ENCODE measurements at places on chromosomes 1 and 21. TPM values are rescaled to one million over a fixed set of nuclear protein-coding genes. Genes with fewer than 3 reads are reported as not detected.

DNA sequence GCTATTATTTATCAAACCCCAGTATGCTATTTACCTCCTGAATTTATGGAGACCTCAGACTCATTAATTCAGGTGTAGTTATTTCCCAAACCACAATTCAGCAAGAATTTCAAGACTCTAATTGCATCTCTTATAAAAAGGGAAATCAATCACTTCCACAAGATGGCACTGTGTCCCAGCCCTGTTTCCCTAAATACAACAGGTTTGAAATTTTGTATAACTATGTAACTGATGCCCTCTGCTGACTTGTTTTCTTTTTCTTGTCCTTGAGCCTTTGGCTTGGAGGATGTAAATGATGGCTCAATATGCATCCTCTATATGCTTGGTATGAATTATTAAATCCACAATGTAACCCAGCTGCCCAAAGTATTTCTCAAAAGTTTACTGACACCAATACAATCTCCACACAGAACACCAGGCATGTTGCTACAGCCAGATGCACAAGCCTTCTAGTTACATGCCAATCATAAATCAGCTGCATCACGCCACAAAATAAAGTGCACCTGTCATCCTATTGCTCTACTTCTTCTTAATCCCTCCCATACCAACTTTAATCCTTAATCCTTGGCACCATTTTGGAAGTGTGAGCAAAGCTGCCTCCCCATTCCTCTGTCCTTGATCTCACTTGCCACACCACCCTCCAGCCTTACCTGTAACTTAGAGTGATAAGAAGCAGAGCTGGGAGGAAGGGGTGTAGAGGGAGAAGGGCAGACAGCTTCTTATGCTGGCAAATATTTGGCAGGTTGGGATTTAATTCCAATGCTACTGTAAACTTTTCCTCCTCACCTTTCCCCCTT, 9.0 kb downstream of the C1orf105 start:
- no peaks in the 10 kb centered on the region for H3K27me3 ChIP-seq
- peak; percentile 55 for DNase-seq
- no peaks in the 10 kb centered on the region for H3K36me3 ChIP-seq
- no peaks in the 10 kb centered on the region for H3K4me1 ChIP-seq
- H3K4me3 ChIP-seq: no peak overlapping the region
- H3K27ac ChIP-seq: no peak overlapping the region

GRCh38 chr1:93608187-93609109, 73.2 kb downstream of the BCAR3 start:
- H3K27ac ChIP-seq: peak overlapping the region; percentile 85
- H3K36me3 ChIP-seq: no peaks in the 10 kb centered on the region
- H3K4me1 ChIP-seq: peaks cover 55% of the 10 kb centered on the region
- no peaks in the 10 kb centered on the region for H3K27me3 ChIP-seq

DNA sequence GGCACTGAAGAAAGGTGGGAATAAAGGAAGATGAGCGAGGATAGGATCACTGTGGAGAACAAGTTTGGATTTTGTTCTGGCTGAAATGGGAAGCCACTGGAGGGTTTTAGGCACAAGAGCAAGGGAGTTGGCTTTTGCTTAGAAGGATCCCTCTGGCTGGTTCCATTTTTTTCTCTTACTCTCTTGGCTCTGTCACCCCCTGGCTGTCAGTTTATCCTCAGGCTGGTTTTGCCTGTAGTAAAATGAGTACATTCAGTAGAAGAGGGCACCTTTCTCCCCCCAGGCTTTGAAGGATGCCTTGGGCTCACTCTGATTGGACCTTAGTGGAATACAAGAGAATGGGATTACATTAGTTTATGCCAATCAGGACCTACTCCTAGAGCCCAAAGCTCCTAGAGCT, 17.1 kb downstream of the CACHD1 start:
- H3K4me1 ChIP-seq: peaks cover 12% of the 10 kb centered on the region
- H3K27ac ChIP-seq: no peak overlapping the region
- no peaks in the 10 kb centered on the region for H3K36me3 ChIP-seq

- no peaks in the 10 kb centered on the region for H3K27me3 ChIP-seq
- no peaks in the 10 kb centered on the region for H3K4me1 ChIP-seq
- no peak for DNase-seq
- H3K27ac ChIP-seq: no peak overlapping the region
- H3K36me3 ChIP-seq: no peaks in the 10 kb centered on the region
- no peak overlapping the region for H3K4me3 ChIP-seq
These were observed 16.8 kb downstream of the E2F2 start for GRCh38 chr1:23514111-23514679.

DNA sequence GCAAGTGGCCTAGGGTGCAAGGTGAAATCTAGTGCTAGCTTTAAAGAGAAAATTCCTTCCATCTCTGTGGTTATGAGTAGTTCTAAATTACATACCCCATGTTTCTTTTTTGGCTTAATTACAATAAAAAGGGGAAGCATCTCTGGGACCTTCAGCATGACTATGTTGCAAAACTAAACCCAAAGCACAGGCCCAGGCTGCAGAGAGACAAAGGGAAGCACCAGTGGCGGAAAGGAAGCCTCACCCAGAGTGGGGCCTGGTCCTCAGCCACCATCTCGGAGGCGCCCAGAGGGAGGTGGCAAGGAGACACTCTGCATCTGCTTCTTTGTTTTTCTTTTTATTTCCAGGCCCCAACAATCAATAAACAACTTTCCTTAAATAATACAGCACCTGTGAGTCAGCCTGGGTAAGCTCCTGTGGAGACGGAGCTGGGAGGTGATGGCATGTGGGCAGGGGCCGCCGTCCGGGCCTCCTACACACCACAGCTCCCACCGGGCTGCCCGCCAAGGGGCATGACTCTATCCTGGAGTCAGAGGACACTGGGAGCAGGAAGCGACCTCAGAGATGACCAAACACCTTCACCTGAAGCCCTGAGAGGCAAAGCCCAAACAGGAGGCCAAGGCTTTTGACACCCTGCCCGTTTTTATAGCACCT, 21.7 kb downstream of the ITPKB start:
- H3K36me3 ChIP-seq: no peaks in the 10 kb centered on the region
- peaks cover 8% of the 10 kb centered on the region for H3K4me1 ChIP-seq
- DNase-seq: no peak
- H3K4me3 ChIP-seq: no peak overlapping the region
- H3K27me3 ChIP-seq: no peaks in the 10 kb centered on the region

- DNase-seq: no peak
- no peaks in the 10 kb centered on the region for H3K36me3 ChIP-seq
- no peaks in the 10 kb centered on the region for H3K27me3 ChIP-seq
- H3K27ac ChIP-seq: no peak overlapping the region
- H3K4me1 ChIP-seq: peaks cover 5% of the 10 kb centered on the region
These were observed 92.3 kb downstream of the SIM2 start for GRCh38 chr21:36791180-36791579.

DNA sequence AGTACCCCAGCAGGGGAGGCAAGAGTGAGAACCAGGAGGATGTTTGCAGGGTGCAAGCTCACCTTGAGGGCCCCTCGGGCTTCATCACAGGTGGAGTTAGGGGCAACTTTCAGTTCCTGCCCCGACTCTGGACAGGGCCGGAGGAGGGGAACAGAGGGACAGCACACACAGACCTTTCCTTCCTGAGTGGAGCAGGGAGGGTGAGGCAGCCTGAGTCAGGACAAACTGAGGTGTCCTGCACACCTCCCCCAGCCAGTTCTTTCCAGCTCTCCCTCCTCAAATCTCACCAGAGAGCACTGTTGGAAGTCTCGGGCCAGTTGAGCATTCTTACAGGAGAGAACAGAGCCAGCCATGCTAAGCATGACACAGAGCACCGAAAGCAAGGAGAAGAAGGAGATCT, 1.5 kb downstream of the ENTREP3 start:
- no peaks in the 10 kb centered on the region for H3K27me3 ChIP-seq
- no peak overlapping the region for H3K27ac ChIP-seq
- H3K4me3 ChIP-seq: peak overlapping the region; percentile 79
- no peak for DNase-seq
- H3K36me3 ChIP-seq: peaks cover 5% of the 10 kb centered on the region

DNA sequence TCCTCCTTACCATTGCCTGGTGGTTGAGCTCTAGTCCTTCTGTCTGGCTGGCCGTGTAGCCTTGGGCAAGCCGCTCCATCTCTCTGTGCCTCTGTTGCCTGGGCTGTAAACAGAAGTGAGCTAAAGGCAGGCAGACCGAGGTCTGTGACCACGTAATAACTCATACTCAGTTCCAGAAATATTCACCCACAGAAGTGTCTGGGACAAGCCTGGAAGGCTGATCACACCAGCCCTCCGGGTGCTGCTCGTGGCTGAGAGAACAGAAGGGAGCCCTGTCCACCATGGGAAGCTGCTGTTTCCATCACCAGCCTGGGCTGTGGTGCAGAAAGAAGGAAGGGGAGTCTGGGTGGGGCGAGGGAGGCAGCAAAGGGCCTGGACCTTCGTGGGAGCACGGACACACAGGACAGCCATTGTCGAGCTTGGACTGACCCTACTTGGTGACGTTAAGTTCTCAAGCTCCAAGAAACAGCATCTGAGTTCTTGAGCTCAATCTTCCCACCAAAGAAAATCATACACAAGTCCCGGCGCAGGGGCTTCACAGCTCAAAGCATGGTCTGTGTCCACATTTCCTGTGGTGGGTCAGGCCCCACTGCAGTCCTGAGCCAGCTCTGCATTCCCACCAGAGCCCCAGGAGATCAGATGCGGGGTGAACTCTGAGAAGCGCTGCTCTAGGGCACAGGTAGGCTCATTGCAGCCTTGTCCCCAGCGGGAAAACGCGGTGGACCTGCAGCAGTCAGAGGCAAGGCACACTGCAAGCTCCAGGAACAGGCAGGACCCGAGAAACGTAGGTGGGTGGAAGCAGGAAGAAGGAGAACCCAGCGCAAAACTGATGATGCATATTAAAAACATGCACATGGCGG, 61.8 kb downstream of the RUNX3 start:
- no peak for DNase-seq
- H3K4me1 ChIP-seq: no peaks in the 10 kb centered on the region
- no peak overlapping the region for H3K27ac ChIP-seq
- peaks cover 5% of the 10 kb centered on the region for H3K27me3 ChIP-seq
- no peaks in the 10 kb centered on the region for H3K36me3 ChIP-seq
- H3K4me3 ChIP-seq: no peak overlapping the region

DNA sequence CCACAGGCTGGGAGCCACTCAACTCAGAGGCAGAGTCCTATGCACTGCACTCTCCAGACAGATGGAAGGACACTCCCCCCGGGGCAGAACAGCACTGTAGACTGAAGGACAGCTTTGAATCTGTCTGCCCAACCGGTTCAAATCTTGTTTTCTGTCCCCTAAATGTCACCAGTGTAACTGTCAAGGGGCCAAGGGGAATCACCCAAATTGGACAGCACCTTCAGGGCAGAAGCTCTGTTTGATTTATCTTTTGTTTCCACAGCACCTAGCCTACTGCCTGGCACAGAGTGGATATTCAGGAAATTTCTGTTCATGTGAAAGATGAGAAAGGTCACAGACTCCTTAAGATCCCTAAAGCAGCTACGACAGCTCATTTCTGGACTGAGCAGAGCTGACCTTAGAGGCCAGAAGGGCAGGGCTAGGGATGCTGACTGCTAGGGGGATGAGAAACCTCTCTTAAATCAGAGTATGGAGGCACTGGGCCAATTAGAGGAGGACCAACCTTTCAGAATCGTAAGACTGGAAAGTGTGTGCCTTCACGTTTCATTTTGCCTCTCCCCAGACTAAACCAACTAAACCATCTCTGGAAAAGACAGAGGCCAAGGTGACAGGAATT, 41.0 kb downstream of the ITPKB start:
- no peaks in the 10 kb centered on the region for H3K36me3 ChIP-seq
- H3K27me3 ChIP-seq: no peaks in the 10 kb centered on the region
- H3K27ac ChIP-seq: no peak overlapping the region
- DNase-seq: no peak

- peaks cover 31% of the 10 kb centered on the region for H3K4me1 ChIP-seq
- no peak for DNase-seq
- no peaks in the 10 kb centered on the region for H3K27me3 ChIP-seq
These were observed 16.8 kb downstream of the ADGRB2 start for GRCh38 chr1:31747304-31747703.

GRCh38 chr1:175894581-175894980, 151.2 kb upstream of the TNR start:
- no peaks in the 10 kb centered on the region for H3K4me1 ChIP-seq
- H3K36me3 ChIP-seq: no peaks in the 10 kb centered on the region
- H3K27me3 ChIP-seq: no peaks in the 10 kb centered on the region

GRCh38 chr1:16181887-16182719, 26.2 kb upstream of the EPHA2 start:
- no peaks in the 10 kb centered on the region for H3K36me3 ChIP-seq
- DNase-seq: peak; percentile 86
- peaks cover 35% of the 10 kb centered on the region for H3K4me1 ChIP-seq
- H3K27me3 ChIP-seq: no peaks in the 10 kb centered on the region

DNA sequence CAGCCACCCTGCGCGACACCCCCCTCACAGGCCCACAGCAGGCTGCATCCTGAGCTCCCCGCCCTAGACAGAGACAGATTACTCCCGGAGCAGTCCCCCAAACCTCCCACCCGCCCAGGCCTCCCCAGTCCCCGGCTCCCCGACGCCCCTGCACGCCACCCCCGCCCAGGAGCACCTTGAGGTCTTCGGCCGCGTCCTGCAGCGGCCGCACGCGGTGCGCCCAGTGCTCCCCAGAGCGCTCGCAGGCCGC, 731 bp downstream of the TRIM11 start:
- H3K27me3 ChIP-seq: no peaks in the 10 kb centered on the region
- peak; percentile 27 for DNase-seq
- peak overlapping the region; percentile 60 for H3K27ac ChIP-seq
- peaks cover 2% of the 10 kb centered on the region for H3K36me3 ChIP-seq
- peak overlapping the region; percentile 73 for H3K4me3 ChIP-seq
- peaks cover 24% of the 10 kb centered on the region for H3K4me1 ChIP-seq

DNA sequence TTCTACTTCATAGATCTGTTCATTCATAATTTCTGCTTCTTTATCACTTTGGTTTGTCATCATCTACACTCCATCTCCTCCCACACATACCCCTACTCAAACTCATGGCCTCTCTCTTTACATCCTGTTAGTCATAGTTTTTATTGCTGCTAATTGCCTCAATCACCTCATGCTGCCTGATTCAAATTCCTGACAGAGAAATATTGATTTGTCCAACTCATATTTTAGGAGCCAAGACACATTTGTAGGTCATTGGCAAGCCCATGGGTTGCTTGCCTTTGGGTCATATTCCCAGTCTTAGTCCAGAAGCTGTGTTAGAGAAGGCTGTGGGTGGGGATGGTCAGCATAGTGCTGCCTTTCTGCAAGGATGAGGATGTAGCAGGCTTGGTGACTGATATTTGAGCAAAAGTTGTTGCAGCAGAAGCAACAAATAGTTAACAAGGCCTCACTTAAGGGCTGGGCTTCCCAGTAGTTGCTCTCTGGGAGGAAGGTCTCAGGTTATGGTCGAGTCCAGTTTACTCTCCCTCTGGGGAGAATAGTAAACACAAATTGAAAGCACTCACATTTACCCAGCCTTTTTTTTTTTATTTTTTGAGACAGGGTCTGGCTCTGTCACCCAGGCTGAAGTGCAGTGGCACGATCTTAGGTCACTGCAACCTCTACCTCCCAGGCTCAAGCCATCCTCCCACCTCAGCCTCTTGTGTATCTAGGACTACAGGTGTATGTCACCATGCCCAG, 22.4 kb upstream of the EPS15 start:
- no peaks in the 10 kb centered on the region for H3K36me3 ChIP-seq
- DNase-seq: peak; percentile 32
- H3K4me1 ChIP-seq: no peaks in the 10 kb centered on the region

GBP6 gene
- total RNA-seq: not detected

DENND2D gene
- total RNA-seq: not detected

SLC9A1 gene
- 49.3 TPM for total RNA-seq

SYTL1 gene
- 10.7 TPM for total RNA-seq

DEPDC1 gene
- total RNA-seq: 2.6 TPM
